IgD-negative memory B cell (primary cell): ENCODE measurements at places on chromosomes 6 and 20. TPM values are rescaled to one million over a fixed set of nuclear protein-coding genes. Genes with fewer than 3 reads are reported as not detected.

Gene WFDC10B
- not detected for polyA plus RNA-seq

Gene ARMH2
- 0.50 TPM for polyA plus RNA-seq

Gene STX7
- polyA plus RNA-seq, result 96.7 TPM

Gene RWDD2A
- 1.8 TPM for polyA plus RNA-seq

Gene GFOD1
- 10.9 TPM for polyA plus RNA-seq

Gene SLC16A10
- 1.2 TPM for polyA plus RNA-seq

Gene RNF182
- not detected for polyA plus RNA-seq

Gene RGS17
- polyA plus RNA-seq, result 0.05 TPM

Gene PACRG
- polyA plus RNA-seq, result not detected

Gene GRIK2
- not detected for polyA plus RNA-seq

Gene EPB41L1
- 0.83 TPM for polyA plus RNA-seq

Gene POLR3F
- polyA plus RNA-seq, result 9.0 TPM

Gene COL9A1
- not detected for polyA plus RNA-seq

Gene CPNE1
- 306 TPM for polyA plus RNA-seq

Gene TIAM2
- 5.8 TPM for polyA plus RNA-seq

Gene HLA-G
- polyA plus RNA-seq, result 3.5 TPM

Gene POLR1H
- 84.4 TPM for polyA plus RNA-seq

Gene MRAP2
- polyA plus RNA-seq, result not detected

Gene NCOA6
- 10.8 TPM for polyA plus RNA-seq

Gene GRM1
- polyA plus RNA-seq, result not detected

Gene SYNDIG1
- polyA plus RNA-seq, result not detected

Gene PBOV1
- polyA plus RNA-seq, result not detected

Gene GPX5
- polyA plus RNA-seq, result not detected

Gene SYCP2
- polyA plus RNA-seq, result 0.56 TPM

Gene GHRH
- not detected for polyA plus RNA-seq

Gene CST4
- not detected for polyA plus RNA-seq
